Lower leg skin (tissue), 4 donors: ENCODE measurements at places on chromosomes 5 and 9. TPM values are rescaled to one million over a fixed set of nuclear protein-coding genes. Genes with fewer than 3 reads are reported as not detected.

CCDC152 gene
- total RNA-seq: 0.25 TPM

TAF11L5 gene
- not detected for total RNA-seq

GABRA1 gene
- not detected for total RNA-seq

FNBP1 gene
- 43.5 TPM for total RNA-seq

EIF4EBP3 gene
- 19.2 TPM for total RNA-seq

RHOBTB3 gene
- 39.4 TPM for total RNA-seq

CENPP gene
- total RNA-seq: 7.8 TPM

TIMD4 gene
- total RNA-seq: not detected

IRX2 gene
- total RNA-seq: 31.6 TPM

GRCh38 chr5:109866051-109866450 is 176.3 kb downstream of the MAN2A1 start:
- no peak for DNase-seq

GRCh38 chr5:50853151-50853550 is 186.7 kb downstream of the PARP8 start:
- peak; percentile 28 for DNase-seq

- no peak for DNase-seq
These were observed 28.6 kb upstream of the FEM1C start for GRCh38 chr5:115573133-115573532.

DNA sequence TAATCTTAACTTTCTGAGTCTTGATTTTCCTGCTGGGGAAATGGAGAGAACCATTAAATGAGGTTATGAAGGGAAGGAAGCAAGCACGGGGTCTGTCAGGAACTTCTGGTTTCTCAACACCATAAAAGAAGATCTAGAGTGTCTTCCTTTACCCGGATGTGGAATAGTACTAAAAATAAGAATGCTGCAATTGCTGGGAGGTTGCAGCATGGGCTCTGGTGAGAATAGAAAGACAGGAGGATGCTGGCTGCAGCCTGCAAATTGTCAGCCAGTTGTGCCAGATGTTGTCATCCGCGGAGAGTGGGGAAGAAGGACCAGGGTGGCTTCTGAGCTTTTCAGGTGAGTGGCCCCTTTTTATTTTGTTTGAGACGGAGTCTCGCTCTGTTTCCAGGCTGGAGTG is 69.3 kb upstream of the STC2 start:
- DNase-seq: no peak

GRCh38 chr9:36401164-36401740 is 1.2 kb upstream of the RNF38 start:
- DNase-seq: no peak

DNA sequence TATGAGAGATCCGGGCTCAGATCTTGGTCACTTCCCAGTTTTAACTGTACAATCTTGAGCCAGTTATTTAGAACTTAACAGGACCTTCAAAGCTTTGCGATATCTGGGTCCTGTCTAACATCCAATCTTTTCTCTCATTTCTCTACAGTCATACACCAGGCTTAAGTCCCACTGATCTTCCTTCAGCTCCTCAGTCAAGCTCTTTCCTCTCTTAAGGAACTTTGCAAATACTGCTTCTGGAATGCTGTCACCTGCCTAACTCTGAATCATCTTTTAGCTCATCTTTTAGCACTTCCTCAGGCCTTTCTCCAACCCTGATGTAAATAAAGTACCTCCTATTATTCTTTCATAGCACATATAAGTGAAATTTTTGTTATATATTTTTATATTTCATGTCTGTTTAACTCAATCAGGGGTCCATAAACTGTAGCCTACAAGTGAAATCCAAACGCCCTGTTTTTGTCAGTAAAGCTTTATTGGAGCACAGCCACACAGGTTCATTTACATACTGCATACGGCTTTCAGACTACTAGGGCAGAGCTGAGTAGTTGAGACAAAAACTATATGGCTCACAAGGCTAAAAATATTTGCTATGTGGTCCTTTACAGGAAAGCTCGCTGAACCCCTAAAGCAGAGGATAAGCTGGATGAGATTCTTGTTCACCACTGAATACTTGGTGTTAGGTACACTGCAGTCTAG is 63.5 kb downstream of the MEF2C start:
- DNase-seq: no peak

GRCh38 chr9:133694686-133695085 is 43.5 kb downstream of the SARDH start:
- DNase-seq: no peak

GRCh38 chr9:74415995-74416394 is 81.1 kb upstream of the RORB start:
- DNase-seq: no peak

- DNase-seq: no peak
These were observed 15.6 kb downstream of the NDUFAF2 start for GRCh38 chr5:60960591-60960990.

DNA sequence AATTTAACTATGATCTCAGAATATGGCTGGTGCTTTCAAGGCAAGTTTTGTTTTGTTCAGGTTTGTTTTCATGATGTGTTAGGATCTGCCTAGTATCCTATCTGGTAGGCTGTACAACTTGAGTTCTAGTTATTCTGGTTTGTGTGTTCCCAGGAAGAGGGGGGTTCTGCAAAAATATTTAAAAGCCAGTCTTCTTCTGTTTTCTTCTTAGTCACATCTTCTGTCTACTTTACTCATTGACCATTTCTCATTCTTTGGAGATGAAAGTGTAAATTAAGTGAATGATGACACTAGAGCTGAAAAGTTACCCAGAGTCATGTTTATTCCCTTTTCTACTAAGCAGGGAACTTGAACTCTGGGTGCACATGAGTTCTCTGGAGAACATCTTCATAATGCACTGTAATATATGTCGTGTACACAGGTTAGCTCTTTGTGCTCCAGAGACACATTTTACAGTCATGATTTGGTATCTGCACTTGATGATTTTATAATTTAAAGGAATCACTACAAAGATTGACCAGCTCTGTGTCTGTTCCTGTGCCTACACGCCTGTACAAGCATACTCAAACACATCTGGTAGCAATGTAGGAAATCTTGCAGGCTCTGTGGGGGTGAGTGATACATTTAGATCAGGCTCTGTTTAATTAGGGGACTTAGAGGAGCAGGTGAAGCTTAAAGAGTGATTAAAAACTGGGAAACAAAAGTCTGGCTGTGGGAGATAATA is 5.0 kb downstream of the SMAD5 start:
- DNase-seq: no peak

- peak; percentile 85 for DNase-seq
These were observed 297.4 kb upstream of the ZNF608 start for GRCh38 chr5:125043781-125044391.

GRCh38 chr9:117734523-117735314 is 30.5 kb downstream of the TLR4 start:
- no peak for DNase-seq

DNA sequence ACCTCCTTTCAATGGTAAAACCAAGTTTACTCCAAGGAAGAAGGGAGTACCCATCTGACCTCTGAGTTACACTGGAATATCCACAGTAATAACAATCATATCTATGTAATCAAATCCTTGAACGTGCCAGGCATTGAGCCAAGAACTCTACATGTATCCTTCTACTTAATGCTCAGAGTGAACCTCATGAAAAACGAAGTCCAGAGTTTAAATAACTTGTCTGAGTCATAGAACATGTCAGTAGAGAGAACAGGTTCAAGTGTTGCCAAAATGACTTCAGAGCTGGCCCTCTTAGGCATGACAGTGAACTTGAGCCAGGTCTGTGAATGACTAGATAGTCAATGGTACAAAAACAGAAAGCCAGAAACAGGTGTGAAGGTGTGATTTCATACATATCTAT is 164.1 kb upstream of the ZNF618 start:
- DNase-seq: no peak
